ENCODE measurements at places on chromosomes 2 and 18.

DNA sequence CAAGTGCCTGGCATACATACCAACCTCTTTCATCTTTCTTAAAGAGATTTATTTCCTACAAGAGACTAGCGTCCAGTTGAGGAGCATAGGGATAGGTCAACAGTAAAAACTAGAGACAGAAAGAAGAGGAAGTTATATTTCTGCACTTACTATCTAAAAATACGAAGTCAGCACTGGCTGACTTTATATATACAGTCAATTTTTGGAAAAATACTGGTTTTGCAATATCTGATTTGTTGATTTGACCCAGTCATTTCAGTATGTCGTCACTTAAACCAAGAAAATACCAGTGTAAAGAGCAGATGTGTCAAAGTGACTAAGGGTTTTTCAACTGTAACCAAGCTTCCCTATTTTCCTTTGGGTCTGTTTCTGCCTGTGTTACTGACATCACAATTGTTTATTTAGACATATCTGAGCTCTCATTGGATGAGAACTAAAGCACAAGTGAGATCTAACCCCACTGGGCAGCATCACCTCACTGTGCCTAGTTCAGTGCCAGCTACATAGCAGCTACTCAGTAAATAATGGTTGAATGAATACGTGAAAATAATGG is 23.0 kb downstream of the CYTIP start:
- H3K27me3 ChIP-seq = no peaks in the 10 kb centered on the region
- peak overlapping the region; percentile 38 for H3K4me3 ChIP-seq
- DNase-seq = no peak
- H3K36me3 ChIP-seq = peaks cover 56% of the 10 kb centered on the region
- peaks cover 60% of the 10 kb centered on the region for H3K4me1 ChIP-seq
- H3K27ac ChIP-seq = peak overlapping the region; percentile 90

DNA sequence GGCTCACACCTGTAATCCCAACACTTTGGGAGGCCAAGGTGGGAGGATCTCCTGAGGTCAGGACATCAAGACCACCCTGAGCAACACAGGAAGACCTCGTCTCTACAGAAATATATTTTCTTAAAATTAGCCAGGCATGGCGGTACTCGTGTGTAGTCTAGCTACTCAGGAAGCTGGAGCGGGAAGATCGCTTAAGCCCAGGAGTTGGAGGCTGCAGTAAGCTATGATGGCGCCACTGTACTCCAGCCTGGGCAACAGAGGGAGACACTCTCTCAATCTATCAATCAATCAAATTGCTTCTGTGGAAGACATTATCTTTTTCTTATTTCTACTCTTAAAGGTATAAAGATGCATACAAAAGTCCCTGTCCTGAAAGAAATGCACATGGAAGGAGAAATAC is 11.3 kb downstream of the FEZ2 start:
- no peak overlapping the region for H3K4me3 ChIP-seq
- no peak for DNase-seq
- H3K27me3 ChIP-seq = no peaks in the 10 kb centered on the region
- peaks cover 8% of the 10 kb centered on the region for H3K4me1 ChIP-seq
- peaks cover 56% of the 10 kb centered on the region for H3K36me3 ChIP-seq

GRCh38 chr2:55425431-55425831 is 5.8 kb upstream of the CCDC88A start:
- no peak for DNase-seq
- no peak overlapping the region for H3K4me3 ChIP-seq
- peaks cover 3% of the 10 kb centered on the region for H3K4me1 ChIP-seq

DNA sequence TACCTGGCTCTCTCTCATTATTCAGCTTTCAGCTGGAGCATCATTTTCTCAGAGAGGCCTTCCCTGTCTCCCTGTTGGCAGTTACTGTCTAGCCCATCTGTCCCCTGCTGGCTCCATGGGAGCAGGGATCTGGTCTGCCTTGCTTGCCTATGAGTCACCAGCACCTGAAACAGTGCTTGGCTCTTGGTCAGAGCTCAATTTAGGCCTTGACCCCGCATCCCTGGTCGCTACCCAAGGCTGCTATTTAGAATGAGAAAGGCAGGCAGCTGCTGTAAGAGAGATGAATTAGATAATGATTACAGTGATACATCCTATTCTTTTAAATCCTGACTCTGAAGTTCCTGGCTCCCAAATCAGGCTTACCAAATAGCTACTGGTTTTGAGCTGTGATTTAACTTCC is 32.9 kb downstream of the KCNE4 start:
- H3K36me3 ChIP-seq = peaks cover 1% of the 10 kb centered on the region
- H3K4me1 ChIP-seq = no peaks in the 10 kb centered on the region
- H3K4me3 ChIP-seq = no peak overlapping the region
- H3K27me3 ChIP-seq = peaks cover 13% of the 10 kb centered on the region
- DNase-seq = no peak
- no peak overlapping the region for H3K27ac ChIP-seq

- H3K4me3 ChIP-seq = no peak overlapping the region
- H3K27me3 ChIP-seq = no peaks in the 10 kb centered on the region
- H3K27ac ChIP-seq = no peak overlapping the region
- H3K36me3 ChIP-seq = no peaks in the 10 kb centered on the region
- H3K4me1 ChIP-seq = peaks cover 8% of the 10 kb centered on the region
Measured at GRCh38 chr2:109459485-109459884, 154.3 kb downstream of the SEPTIN10 start.

- no peak overlapping the region for H3K4me3 ChIP-seq
- H3K27ac ChIP-seq = no peak overlapping the region
- no peaks in the 10 kb centered on the region for H3K27me3 ChIP-seq
Measured at GRCh38 chr2:230908595-230909191, 16.3 kb downstream of the GPR55 start.

GRCh38 chr2:122020377-122020776 is 264.9 kb downstream of the TSN start:
- H3K27ac ChIP-seq = no peak overlapping the region
- H3K36me3 ChIP-seq = no peaks in the 10 kb centered on the region
- DNase-seq = no peak
- H3K4me3 ChIP-seq = no peak overlapping the region

DNA sequence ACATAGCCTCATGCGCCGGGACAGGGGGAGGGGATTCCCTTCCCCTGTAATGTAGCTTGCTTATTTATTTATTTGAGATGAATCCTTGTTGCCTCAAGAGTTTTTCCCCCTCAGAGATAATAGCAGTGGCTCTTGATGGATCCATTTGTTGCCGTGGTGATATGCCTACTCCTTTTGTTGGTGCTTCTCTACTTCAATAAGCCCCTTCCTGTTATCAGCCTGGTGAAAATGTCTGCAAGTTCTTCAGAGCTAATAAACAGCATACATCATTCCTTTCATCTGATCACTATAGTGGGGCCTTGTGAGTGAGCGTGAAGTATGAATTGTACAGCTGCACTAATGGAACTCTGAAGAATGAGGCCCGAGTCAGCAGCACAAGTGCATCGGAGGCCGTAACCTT is 19.4 kb downstream of the FZD5 start:
- H3K4me3 ChIP-seq = no peak overlapping the region
- DNase-seq = no peak
- peaks cover 20% of the 10 kb centered on the region for H3K36me3 ChIP-seq
- H3K27ac ChIP-seq = no peak overlapping the region

GRCh38 chr2:37767046-37767445 is 95.6 kb upstream of the CDC42EP3 start:
- H3K4me1 ChIP-seq = no peaks in the 10 kb centered on the region
- H3K27ac ChIP-seq = no peak overlapping the region
- H3K4me3 ChIP-seq = no peak overlapping the region
- no peaks in the 10 kb centered on the region for H3K27me3 ChIP-seq
- DNase-seq = no peak
- peaks cover 7% of the 10 kb centered on the region for H3K36me3 ChIP-seq

GRCh38 chr2:46072101-46072820 is 224.9 kb upstream of the EPAS1 start:
- H3K27me3 ChIP-seq = no peaks in the 10 kb centered on the region
- H3K36me3 ChIP-seq = peaks cover 11% of the 10 kb centered on the region
- no peak for DNase-seq
- no peaks in the 10 kb centered on the region for H3K4me1 ChIP-seq
- H3K4me3 ChIP-seq = no peak overlapping the region

- H3K4me3 ChIP-seq = peak overlapping the region; percentile 100
- peaks cover 41% of the 10 kb centered on the region for H3K36me3 ChIP-seq
- H3K27me3 ChIP-seq = no peaks in the 10 kb centered on the region
- DNase-seq = no peak
Measured at GRCh38 chr18:56637176-56637575, 1.2 kb downstream of the TXNL1 start.

GRCh38 chr2:214592011-214592410 is 181.2 kb downstream of the VWC2L start:
- H3K4me3 ChIP-seq = no peak overlapping the region
- no peak overlapping the region for H3K27ac ChIP-seq
- no peaks in the 10 kb centered on the region for H3K36me3 ChIP-seq
- H3K27me3 ChIP-seq = no peaks in the 10 kb centered on the region

DNA sequence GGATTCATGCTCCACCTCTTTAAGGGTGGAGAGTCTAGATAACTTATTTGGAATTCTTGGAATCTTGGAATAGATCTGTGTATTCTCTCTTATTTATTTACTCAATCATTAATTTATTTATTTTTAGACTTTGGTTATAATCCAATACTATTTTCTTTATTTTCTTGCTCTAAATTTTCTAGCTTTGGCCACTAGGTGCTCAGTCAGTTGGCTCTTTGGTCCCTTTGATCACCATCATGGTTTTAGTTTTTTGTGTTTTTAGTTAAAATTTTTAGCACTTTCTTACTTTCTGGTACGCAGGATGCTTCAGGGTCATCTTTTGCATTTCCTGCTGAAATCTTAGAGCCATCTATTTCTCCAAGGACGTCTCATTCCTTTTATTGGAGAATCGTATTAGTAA is 5.2 kb upstream of the PLEK start:
- peaks cover 32% of the 10 kb centered on the region for H3K4me1 ChIP-seq
- no peak overlapping the region for H3K4me3 ChIP-seq
- no peaks in the 10 kb centered on the region for H3K36me3 ChIP-seq
- H3K27me3 ChIP-seq = no peaks in the 10 kb centered on the region
- no peak overlapping the region for H3K27ac ChIP-seq

DNA sequence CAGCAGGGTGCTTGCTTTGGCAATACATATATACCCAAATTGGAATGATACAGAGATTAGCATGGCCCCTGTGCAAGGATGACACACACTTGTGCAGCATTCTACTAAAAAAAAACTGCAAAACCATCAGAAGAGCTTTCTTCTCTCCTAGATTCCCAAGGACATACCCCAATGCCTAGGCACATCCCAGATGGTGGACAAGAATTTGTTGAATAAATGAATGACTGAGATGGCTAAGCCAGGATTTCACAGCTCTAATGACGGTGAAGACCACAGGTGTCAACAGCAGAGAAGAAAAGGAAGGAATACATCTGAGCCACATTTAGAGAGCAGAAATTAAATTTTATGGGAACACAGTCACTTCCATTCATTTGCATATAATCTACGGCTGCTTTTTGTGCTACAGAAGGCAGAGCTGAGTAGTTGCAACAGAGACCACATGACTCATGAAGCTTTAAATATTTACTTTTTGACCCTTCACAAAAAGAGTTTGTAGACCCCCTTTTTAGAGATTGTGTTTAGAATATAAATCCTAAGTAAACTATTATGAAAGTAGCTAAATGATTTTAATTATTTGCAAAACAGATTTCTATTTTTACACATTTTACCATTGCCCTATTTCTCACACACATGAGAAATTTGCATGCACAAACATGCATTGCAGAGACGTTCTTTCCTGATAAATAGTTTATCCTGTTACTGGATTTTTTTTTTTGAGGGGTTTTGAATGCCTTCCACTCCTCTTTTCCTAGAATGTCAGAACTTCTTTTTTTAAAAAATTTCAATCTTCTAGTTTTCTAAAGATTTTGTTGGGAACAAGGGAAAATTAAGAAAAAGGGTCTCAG is 119.0 kb downstream of the PMAIP1 start:
- peaks cover 19% of the 10 kb centered on the region for H3K27me3 ChIP-seq
- no peaks in the 10 kb centered on the region for H3K36me3 ChIP-seq
- DNase-seq = no peak
- H3K4me3 ChIP-seq = no peak overlapping the region
- no peak overlapping the region for H3K27ac ChIP-seq
